Anterior cingulate cortex (tissue), 58 donors: ENCODE measurements at places on chromosomes 12 and 14.

GRCh38 chr14:31263485-31264133 is 56.0 kb upstream of the HECTD1 start:
- no peak for DNase-seq

- DNase-seq, result no peak
Measured at GRCh38 chr14:105537580-105538474, 11.4 kb downstream of the TMEM121 start.

GRCh38 chr14:74619672-74620131 is 7.7 kb upstream of the LTBP2 start:
- DNase-seq, result no peak

GRCh38 chr14:99058542-99058941 is 213.5 kb downstream of the BCL11B start:
- DNase-seq, result no peak

GRCh38 chr12:110860833-110861296 is 14.1 kb downstream of the CCDC63 start:
- DNase-seq, result no peak

DNA sequence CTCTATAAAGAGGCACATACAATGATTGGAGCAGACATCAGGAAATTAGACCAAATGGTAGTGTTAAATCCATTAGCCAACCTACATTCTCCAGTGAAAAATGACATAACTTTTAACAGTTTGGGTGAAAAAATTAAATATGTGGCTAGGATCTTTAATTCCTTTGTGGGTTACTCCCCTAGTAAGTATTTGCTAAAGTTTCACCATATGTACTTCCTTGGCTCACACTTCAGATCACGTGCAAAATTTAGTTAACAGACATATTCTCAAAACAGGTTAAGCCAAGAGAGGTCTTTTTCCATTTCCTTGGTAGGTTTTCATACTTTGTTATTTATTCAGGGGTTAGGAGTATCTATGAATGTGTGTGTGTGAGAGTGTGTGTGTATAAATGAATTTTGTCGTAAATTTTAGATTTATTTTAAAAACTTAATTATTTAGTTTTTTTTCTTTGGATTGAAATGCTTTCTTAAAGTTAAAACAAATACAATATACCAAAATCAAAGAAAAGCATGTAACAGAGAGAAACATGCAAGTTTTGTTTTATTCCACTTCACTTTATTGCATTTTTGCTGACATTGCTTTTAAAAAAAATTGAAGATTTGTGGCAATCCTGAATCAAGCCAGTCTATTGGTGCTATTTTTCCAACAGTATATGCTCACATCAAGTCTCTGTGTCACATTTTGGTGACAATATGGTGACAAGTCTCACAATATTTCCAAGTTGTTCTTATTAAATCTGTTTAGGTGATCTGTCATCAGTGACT is 258.7 kb downstream of the FLRT2 start:
- DNase-seq, result no peak

DNA sequence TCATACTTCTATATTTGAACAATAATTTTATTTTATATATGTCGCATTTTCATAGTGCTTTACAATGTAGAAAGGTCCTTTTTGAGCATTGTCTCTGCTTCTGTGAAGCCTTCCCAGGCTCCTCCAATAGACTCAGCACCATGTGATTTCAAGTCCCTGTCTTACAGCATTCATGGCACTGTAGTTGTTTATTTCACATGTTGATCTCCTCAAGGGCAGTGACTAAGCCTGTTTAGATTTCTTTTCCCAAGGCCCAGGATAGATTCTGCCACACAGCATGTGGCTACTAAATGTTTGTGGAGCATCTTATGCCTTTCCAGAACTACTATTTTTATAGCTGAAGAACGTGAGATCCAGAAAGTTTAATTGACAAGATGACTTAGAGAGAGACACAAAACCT is 391.7 kb downstream of the TMEM117 start:
- DNase-seq, result no peak

DNA sequence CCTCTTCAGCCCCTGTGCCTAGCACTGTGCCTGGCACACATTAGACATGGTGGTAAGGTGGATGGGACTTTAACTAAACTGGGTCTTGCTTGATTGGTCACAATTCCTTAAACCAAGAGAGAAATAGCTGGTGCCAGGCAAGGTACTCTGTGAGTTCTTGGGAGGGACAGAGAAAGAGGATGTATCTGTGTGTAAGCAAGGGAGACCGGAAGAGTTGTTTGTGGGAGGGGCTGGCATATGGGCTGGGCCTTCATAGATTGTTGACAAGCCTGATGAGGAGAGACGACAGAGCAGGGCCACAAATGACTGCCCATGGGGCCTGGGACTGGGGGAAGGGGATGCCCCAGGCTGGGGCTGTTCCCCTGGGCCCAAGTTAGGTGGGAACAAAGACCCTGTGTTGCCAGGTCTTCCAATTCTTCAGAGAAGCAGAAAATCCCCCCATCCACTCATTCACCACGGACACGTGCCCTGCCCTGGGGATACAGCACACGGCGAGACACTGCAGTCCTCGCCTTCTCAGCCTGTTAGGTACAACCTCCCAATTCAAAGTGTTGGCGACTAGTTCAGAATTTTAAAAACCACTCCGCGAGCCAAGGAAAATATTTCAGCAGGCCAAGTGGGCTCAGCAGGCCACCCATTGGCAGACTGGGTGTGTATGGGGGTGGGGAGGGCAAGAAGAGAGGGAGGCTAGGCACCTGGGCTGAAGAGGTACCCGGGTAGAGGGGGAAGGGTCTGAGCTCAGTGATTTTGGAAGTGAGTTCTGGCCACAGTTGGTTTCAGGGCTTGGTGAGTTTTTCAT is 11.4 kb upstream of the CYP46A1 start:
- no peak for DNase-seq

- DNase-seq, result no peak
Measured at GRCh38 chr12:75154388-75154787, 55.3 kb downstream of the KCNC2 start.

GRCh38 chr14:106286697-106287290 is 760.4 kb downstream of the TMEM121 start:
- DNase-seq, result no peak

GRCh38 chr14:20501346-20501745 is 4.0 kb upstream of the RNASE10 start:
- no peak for DNase-seq

GRCh38 chr12:125029761-125030358 is 35.4 kb upstream of the AACS start:
- DNase-seq, result no peak

- DNase-seq, result no peak
Measured at GRCh38 chr14:21238823-21239518, 30.3 kb downstream of the HNRNPC start.

DNA sequence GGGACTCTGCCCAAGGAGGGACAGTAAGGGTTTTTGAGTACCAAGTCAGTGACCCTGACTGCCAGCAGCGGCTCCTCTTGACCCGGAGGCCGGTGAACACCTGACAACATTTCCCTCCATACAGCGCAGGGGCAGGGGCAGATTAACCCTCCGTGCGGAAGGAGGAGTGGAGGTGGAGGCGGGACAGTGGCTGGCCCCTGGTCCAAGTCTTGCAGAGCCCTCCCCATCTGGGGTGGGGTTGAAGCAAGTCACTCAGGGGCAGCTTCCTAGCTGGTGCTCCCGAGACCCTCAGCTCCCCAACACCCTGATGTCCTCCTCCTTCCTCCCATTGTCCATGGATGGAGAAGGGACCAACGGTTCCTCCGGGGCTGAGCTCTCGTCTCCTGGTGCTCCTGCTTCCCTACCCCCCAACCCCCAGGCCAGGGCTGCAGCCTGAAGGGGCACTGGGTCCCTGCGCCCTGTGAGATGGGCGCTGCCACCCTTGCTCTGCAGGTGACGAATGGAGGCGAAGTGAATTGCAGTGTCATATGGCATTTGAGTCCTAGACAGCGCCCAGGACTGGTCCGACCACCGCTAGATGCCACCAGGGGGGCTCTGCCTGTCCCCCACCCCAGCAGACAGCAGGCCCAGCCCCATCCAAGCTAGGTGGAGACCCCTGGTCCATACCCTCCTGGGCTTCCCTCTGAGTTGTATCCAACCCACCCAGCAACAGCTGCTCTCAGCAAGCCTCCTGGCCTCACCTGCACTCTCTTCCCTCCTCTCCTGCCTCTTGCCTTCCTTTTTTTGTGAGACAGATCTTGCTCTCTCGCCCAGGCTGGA is 7.0 kb upstream of the AMN start:
- no peak for DNase-seq

DNA sequence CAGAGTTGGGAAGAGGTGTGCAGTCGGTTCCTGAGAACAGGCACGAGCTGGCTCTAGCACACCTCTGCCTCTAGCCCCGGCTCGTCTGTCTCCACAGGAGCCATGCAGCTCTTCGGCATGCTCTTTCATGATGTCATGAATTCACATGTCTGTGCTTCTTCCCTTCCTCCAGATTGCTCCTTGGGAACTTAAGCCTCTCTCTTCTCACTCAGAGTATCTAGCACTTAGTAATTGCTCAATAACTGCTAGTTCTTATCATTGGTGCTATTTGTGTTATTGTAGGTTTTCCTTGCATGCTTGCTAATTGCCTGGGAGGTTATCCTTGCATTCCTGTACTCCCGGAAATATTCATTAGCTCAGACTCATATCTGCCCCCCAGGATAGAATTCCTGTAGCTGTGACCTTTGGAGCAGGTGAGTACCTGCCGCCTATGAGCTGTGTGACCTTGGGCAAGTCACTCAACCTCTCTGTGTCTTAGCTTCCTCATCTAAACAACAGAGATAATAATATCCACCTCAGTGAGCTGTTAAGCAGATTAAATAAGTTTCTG is 19.5 kb downstream of the FAM181A start:
- DNase-seq, result no peak

DNA sequence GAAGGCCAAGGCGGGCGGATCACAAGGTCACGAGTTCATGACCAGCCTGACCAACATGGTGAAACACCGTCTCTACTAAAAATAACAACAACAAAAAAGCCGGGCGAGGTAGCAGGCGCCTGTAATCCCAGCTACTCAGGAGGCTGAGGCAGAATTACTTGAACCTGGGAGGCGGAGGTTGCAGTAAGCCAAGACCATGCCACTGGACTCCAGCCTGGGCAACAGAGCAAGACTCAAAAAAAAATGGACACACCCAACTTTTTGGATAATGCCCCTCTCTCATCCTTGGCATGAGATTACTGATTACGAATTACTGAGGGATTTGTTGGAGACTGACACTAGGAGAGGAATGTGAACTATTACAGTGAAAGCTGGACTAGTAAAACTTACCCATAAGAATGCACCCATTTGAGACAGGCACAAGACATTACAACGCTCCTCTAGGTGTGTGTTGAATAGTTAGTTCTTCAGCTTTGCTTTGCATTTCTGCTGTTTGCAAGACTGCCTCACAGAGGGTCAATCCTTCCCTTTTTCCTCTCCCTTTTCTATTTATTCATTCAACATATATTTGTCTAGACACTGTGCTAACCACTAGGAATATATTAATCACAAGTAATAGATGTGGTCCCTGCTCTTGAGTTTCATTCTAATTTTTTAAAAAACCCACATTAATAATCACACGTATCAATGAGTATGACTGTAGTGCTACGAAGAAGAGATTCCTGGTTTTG is 46.0 kb upstream of the OR5AU1 start:
- no peak for DNase-seq

DNA sequence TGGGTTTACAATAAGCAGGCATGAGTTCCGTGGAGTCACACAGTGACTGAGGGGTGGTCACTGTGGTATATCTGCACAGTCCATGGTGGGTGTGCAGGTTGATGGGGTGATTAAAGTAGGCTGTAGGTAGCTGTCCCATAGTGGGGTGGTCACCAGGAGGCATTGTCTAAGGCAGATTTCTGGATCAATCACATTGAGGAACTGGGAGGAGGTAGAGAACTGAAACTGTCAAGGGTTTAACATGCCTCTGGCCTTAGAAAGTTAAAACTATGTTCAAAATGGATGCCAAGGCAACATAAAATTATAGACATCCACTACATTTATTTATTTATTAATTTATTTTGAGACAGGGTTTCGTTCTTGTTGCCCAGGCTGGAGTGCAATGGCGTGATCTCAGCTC is 8.3 kb downstream of the ADCK1 start:
- no peak for DNase-seq

DNA sequence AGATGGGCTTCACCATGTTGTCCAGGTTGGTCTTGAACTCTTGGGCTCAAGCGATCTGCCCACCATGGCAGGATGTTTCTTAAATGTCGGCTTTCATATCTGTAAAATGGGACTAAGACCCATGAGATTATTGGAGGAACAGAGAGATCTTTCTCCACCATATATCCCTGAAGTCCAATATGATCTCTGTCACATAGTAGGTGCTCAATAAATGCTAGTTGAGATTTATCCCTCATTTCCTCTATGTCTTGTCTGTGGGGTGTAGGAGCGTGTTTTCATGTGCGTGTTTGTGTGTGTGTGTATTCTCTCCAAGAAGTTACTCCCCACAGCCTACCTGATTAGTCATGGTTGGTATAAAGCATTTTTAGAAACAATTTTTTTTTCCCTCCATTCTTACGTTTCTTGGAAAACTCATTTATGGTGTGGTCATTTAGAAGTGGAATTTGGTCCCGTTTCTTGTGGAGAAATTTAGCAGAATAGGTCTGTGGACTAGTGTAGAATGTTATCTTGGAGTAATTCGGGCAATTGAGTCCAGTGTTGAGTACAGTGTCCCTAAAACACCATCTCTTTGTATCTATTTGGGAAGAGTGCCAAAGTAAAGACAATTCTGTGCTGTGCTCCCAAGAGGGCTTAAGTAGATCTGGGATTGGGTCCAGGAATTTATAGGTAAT is 4.3 kb downstream of the STRAP start:
- no peak for DNase-seq

- DNase-seq, result no peak
Measured at GRCh38 chr12:27762757-27763156, 17.3 kb upstream of the KLHL42 start.

DNA sequence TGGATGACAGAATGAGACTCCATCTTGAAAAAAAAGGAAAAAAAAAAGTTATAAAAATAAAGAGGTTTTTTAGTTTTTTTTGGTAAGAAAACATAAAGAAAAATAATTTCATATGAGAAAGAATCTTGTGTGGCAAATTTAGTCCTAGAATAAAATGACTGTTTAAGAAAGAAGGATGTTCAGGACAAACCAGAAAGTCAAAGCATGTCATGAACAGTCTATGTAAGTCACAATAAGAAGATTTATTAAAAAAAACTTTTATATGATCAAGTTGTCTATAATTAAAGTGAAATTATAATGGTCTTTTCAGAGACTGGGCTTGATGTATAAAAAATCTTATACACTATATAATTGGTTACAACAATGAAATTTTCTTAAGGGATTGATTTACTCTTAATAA is 68.1 kb upstream of the HECTD1 start:
- no peak for DNase-seq
